Liver (tissue), 10 donors: ENCODE measurements at places on chromosomes 1 and 21.

DNA sequence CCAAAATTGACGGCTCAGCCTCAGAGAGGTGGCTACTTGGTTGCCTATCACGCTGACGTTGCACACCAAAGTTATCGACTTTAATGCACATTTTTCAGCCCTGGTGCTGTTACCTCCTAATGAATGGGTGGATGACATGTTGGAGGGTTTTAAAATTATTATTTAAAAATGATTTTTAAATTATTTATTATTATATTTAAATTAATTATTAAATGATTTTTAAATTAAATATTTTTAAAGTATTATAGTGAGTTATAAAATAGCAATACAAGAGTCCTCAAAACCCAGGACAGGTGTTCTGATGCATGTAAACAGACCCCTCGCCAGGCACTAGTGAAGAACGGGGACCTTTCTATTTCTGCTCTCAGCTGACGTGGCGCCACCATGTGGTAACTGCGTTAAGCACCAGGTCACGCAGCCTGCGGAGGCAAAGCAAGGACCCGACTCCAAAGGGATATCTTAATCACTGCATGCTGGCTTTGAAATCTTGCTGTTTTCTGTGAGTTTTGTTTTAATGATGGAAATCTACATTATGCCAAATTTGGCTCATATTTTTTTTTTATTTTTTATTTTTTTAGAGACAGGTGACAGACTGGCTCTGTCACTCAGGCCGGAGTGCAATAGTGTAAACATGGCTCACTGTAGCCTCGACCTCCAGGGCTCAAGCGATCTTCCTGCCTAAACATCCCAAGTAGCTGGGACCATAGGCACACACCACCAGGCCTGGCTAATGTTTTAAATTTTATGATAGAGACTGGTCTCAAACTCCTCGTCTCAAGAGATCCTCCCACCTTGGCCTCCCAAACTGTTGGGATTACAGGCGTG lies 22.6 kb downstream of the CASP9 start:
- DNase-seq, result peak; percentile 64
- H3K4me3 ChIP-seq, result no peak overlapping the region
- H3K27ac ChIP-seq, result no peak overlapping the region
- no peaks in the 10 kb centered on the region for H3K27me3 ChIP-seq

DNA sequence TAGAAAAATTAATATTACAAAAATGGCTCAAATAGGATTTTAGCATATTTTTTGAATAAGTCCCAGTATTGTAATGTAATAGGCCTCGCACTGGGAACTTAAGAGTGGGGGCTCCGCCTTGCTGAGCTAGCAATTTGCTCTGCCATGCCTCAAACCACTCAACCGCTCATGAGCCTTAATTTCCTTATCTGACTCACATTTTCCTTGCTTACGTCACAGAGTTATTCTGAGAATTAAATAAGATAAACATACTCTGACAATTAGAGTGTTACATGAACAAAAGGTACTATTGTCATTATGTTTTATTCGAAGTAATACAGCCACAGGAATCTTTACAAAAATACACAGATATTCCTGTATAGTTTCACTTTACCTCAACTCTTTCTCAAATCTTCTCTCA lies 108.1 kb downstream of the SLC44A5 start:
- no peak overlapping the region for H3K27ac ChIP-seq
- no peaks in the 10 kb centered on the region for H3K4me1 ChIP-seq
- no peaks in the 10 kb centered on the region for H3K27me3 ChIP-seq

- no peaks in the 10 kb centered on the region for H3K27me3 ChIP-seq
- no peaks in the 10 kb centered on the region for H3K36me3 ChIP-seq
- no peak overlapping the region for H3K27ac ChIP-seq
- H3K4me3 ChIP-seq, result no peak overlapping the region
- no peaks in the 10 kb centered on the region for H3K4me1 ChIP-seq
These were observed 98.1 kb upstream of the CXADR start for GRCh38 chr21:17414766-17415165.

- no peak within 1 kb of the TSS for H3K27ac ChIP-seq
- no peak for DNase-seq
- H3K4me3 ChIP-seq, result no peak within 1 kb of the TSS
- peaks cover 10% of the 10 kb centered on the region for H3K27me3 ChIP-seq
- H3K4me1 ChIP-seq, result peaks cover 17% of the 10 kb centered on the region
These were observed at the start of gene NMNAT2 for GRCh38 chr1:183417772-183418491. TSS of gene NMNAT2 (minus strand) at chr1:183418380. CDS start at chr1:183418267, 113 bp downstream.

- no peak overlapping the region for H3K4me3 ChIP-seq
- no peaks in the 10 kb centered on the region for H3K36me3 ChIP-seq
- H3K27ac ChIP-seq, result peak overlapping the region; percentile 44
- no peaks in the 10 kb centered on the region for H3K4me1 ChIP-seq
- no peaks in the 10 kb centered on the region for H3K27me3 ChIP-seq
- no peak for DNase-seq
These were observed 61.0 kb downstream of the DNTTIP2 start for GRCh38 chr1:93817819-93818569.

GRCh38 chr1:248850536-248851251 lies 8.2 kb downstream of the ZNF692 start:
- no peaks in the 10 kb centered on the region for H3K4me1 ChIP-seq
- no peaks in the 10 kb centered on the region for H3K27me3 ChIP-seq
- H3K36me3 ChIP-seq, result peaks cover 37% of the 10 kb centered on the region
- H3K4me3 ChIP-seq, result no peak overlapping the region
- DNase-seq, result no peak

DNA sequence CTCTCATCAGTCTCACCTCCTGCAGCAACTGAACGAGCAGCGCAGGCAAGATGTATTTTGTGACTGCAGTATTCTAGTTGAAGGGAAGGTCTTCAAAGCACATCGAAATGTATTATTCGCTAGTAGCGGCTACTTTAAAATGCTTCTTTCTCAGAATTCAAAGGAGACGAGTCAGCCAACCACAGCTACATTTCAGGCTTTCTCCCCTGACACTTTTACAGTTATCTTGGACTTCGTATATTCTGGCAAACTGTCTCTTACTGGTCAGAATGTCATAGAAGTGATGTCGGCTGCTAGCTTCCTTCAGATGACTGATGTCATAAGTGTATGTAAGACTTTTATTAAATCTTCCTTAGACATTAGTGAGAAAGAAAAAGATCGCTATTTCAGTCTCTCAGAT lies 53.7 kb downstream of the ZBTB8A start:
- no peaks in the 10 kb centered on the region for H3K4me1 ChIP-seq
- peaks cover 3% of the 10 kb centered on the region for H3K36me3 ChIP-seq
- no peak for DNase-seq
- no peak overlapping the region for H3K4me3 ChIP-seq
- H3K27me3 ChIP-seq, result no peaks in the 10 kb centered on the region
- no peak overlapping the region for H3K27ac ChIP-seq

GRCh38 chr1:2525572-2525919 lies 850 bp downstream of the PANK4 start:
- peak overlapping the region; percentile 92 for H3K4me3 ChIP-seq

DNA sequence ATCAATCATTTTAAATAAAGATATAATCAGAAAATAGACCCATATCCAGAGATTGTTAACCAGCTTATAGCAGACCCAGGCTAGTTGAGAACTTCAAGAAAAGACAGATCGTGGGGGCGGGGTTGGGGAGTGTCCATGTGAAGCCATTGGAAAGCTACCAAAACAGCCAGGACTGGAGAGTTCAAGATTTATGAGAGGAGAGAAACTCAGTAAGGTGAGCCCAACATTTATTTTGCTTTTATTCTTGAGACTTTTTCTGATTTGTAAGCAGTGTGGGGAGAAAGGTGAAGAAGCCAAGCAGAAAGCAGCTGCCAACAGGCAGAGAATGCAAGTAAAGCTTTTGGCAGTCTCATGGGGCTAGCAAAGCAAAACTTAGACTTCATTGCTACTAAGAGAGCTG lies 179.9 kb downstream of the VPS13D start:
- no peak overlapping the region for H3K27ac ChIP-seq
- no peaks in the 10 kb centered on the region for H3K27me3 ChIP-seq

- no peak for DNase-seq
- H3K27me3 ChIP-seq, result no peaks in the 10 kb centered on the region
- no peaks in the 10 kb centered on the region for H3K36me3 ChIP-seq
- no peak overlapping the region for H3K27ac ChIP-seq
- no peak overlapping the region for H3K4me3 ChIP-seq
These were observed 188.4 kb upstream of the DMRTA2 start for GRCh38 chr1:50611675-50612074.

DNA sequence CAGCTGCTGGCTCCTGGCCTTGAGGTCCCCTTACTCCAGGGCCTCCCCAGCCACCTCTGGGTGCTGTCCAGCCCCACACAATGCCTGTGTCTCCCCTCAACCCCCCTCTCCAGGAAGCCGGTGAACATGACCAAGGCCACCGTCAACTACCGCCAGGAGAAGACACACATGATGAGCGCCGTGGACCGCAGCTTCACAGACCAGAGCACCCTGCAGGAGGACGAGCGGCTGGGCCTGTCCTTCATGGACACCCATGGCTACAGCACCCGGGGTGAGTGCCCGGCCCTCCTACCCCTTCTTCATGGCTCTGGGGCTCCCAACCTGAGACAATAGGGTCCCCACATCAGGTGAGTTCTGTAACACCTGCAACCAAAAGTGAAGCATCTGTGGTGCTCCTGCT lies 55.4 kb downstream of the PTPRU start:
- no peak overlapping the region for H3K4me3 ChIP-seq
- H3K27ac ChIP-seq, result no peak overlapping the region
- no peaks in the 10 kb centered on the region for H3K27me3 ChIP-seq
- H3K4me1 ChIP-seq, result no peaks in the 10 kb centered on the region
- DNase-seq, result no peak
- peaks cover 2% of the 10 kb centered on the region for H3K36me3 ChIP-seq

DNA sequence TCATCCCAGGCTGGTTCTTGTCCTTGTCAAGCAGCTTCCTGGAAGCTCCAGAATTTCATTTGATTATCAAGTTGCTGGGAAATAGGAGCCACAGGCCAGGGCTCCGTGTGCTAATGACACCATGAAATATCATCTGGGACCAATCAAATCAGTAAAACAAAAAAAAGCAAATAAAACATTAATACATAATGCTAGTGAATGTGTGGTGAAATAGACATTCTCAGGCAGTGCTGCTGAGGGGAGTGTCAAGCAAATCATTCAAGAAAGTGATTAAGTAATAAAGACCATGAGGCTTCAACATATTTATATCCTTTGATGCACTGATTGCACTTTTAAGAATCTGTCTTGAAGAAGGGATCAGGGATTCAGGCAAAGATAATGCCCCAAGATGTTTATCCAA lies 213.7 kb downstream of the MATN1 start:
- no peak overlapping the region for H3K4me3 ChIP-seq
- DNase-seq, result no peak

DNA sequence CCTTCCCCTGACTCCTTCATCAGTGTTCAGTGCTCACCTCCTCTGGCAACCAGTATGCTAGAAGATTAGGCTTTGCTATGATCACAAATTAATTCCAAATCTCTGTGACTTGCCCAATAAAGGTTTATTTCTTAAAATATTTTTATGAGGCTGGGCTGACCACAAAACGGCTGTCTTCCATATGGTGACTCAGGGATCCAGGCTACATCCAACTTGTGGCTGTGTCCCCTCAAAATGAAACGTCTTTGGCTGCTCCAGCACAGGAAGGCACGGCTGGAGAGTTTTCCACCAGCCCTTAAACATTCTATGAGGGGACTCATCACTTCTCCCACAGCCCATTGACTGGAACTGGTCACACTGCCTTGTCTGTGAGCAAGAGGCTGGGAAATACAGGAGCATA lies 131.5 kb downstream of the HUNK start:
- DNase-seq, result no peak
- no peaks in the 10 kb centered on the region for H3K4me1 ChIP-seq
- no peak overlapping the region for H3K4me3 ChIP-seq

- no peak overlapping the region for H3K27ac ChIP-seq
- no peaks in the 10 kb centered on the region for H3K4me1 ChIP-seq
- DNase-seq, result no peak
- no peak overlapping the region for H3K4me3 ChIP-seq
- H3K36me3 ChIP-seq, result no peaks in the 10 kb centered on the region
These were observed 133.1 kb downstream of the TNNI3K start for GRCh38 chr1:74368335-74368734.

- no peak overlapping the region for H3K4me3 ChIP-seq
- no peak for DNase-seq
- no peaks in the 10 kb centered on the region for H3K27me3 ChIP-seq
- no peaks in the 10 kb centered on the region for H3K36me3 ChIP-seq
- H3K27ac ChIP-seq, result no peak overlapping the region
These were observed 95.6 kb upstream of the KCNK1 start for GRCh38 chr1:233518344-233518743.

DNA sequence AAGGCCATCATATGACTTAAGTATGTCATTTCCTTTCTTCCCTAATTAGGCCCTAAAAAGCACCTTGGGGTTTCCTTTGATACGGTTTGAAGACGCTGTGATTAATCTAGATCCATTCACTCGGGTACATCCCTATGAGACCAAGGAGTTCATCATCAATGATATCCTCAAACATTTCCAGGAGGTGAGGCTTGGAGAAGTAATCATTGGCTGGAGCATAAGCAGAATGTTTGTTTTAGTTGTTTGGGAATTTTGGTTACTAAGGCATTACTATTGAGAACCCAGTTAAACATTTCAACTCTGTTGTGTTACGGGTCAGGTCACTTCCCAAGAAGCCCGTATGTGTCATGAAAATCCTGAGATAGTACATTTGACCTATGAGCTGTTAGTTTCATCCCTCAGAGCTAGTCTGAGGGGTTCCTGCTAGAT lies 185.2 kb downstream of the VPS13D start:
- no peaks in the 10 kb centered on the region for H3K27me3 ChIP-seq
- peaks cover 2% of the 10 kb centered on the region for H3K36me3 ChIP-seq
- no peak overlapping the region for H3K27ac ChIP-seq
- no peaks in the 10 kb centered on the region for H3K4me1 ChIP-seq
- no peak for DNase-seq

DNA sequence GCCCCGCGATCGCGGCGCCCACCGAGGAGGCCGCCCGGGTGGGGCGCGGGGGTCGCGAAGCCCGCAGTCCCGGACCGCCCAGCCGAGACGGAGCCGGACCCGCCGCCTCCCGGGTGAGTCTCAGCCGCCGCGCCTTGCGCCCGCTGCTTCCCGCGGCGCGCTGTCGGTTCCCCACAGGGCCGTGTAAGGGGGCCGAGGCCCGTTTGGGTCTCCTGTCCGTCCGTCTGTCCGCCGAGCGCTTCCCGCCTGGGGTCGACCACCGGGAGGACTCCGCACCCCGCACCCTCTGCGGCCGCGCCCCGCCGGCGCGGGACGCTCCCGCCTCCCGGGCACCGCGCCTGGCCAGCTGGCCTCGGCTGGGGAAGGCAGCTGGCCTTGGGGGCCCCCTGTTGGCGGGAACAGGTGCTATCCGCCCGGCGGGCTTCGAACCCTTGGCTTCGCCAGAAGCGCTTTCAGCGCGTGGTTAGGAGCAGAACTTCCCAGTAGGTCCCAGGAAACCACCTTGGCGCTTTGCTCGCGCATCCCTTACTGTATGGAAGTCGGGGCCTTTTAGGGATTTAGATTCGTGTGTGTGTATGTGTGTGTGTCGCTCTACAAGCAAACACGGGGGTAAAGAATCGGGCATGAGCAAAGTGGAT lies 414 bp downstream of the TMEM51 start:
- H3K4me1 ChIP-seq, result peaks cover 6% of the 10 kb centered on the region
- H3K4me3 ChIP-seq, result peak overlapping the region; percentile 36
- peaks cover 6% of the 10 kb centered on the region for H3K27me3 ChIP-seq
- peak overlapping the region; percentile 76 for H3K27ac ChIP-seq
- no peaks in the 10 kb centered on the region for H3K36me3 ChIP-seq

GRCh38 chr21:29434081-29434480 lies 135.4 kb downstream of the BACH1 start:
- no peaks in the 10 kb centered on the region for H3K4me1 ChIP-seq
- no peak for DNase-seq
- no peaks in the 10 kb centered on the region for H3K27me3 ChIP-seq
